SK-N-DZ (cell line): ENCODE measurements at places on chromosomes 11 and 22.

GRCh38 chr11:116602637-116602942 lies 170.2 kb downstream of the BUD13 start:
- DNase-seq: no peak

GRCh38 chr22:42918500-42918899 lies 61.4 kb upstream of the ARFGAP3 start:
- no peak for DNase-seq

GRCh38 chr11:96097844-96098421 lies 174.0 kb upstream of the MTMR2 start:
- no peak for DNase-seq

DNA sequence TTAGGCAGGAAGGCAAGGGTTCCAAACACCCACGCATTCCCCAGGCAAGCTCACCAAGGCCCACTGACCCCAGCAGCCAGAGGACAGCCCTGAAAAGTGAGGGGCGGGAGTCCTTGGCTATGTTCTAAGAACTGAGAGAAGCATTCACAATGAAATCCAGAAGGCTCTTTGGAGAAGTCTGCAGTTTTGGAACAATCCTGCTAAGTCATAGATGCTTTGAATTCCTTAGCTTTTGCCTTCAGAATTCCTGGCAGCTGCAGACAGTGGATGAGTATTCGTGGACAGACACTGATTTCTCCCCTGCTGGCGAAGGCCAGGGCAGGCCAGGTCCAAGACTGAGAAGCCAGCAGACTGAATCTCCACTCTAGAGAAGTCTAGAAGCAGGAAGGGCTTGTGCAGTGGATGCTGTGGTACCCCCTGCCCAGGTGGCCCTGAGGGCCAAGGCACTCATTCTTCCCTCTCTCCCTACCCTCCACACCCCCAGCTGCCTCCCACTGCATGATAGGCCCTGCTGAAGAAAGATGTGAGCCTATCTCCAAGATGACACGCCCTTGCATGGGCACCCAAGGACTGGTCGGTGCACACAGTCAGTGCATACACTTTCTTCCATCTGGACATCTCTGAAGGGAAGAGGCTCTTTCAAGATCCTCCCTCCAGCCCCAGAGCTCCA lies 133.2 kb upstream of the TEAD1 start:
- DNase-seq: no peak

GRCh38 chr11:71076525-71077304 lies 175.7 kb downstream of the SHANK2 start:
- no peak for DNase-seq
